Endothelial cell of umbilical vein (primary cell): ENCODE measurements at places on chromosomes 3 and 15. TPM values are rescaled to one million over a fixed set of nuclear protein-coding genes. Genes with fewer than 3 reads are reported as not detected.

Gene FOXL2NB
- not detected in 2 replicates for total RNA-seq

Gene LHFPL4
- not detected in 2 replicates for total RNA-seq

Gene ANKUB1
- not detected in 2 replicates for total RNA-seq

Gene POTEB3
- total RNA-seq: not detected in 2 replicates
